Heart left ventricle (tissue), 16 donors: ENCODE measurements at places on chromosomes 11 and 22.

GRCh38 chr11:122816761-122817520 is 21.4 kb upstream of the CRTAM start:
- H3K27me3 ChIP-seq = no peaks in the 10 kb centered on the region
- no peaks in the 10 kb centered on the region for H3K4me1 ChIP-seq
- DNase-seq = no peak
- no peaks in the 10 kb centered on the region for H3K36me3 ChIP-seq

GRCh38 chr11:96385187-96385586 is 4.5 kb downstream of the CCDC82 start:
- no peaks in the 10 kb centered on the region for H3K4me1 ChIP-seq
- no peak overlapping the region for H3K4me3 ChIP-seq
- peaks cover 45% of the 10 kb centered on the region for H3K36me3 ChIP-seq
- no peak overlapping the region for H3K27ac ChIP-seq
- H3K27me3 ChIP-seq = no peaks in the 10 kb centered on the region

DNA sequence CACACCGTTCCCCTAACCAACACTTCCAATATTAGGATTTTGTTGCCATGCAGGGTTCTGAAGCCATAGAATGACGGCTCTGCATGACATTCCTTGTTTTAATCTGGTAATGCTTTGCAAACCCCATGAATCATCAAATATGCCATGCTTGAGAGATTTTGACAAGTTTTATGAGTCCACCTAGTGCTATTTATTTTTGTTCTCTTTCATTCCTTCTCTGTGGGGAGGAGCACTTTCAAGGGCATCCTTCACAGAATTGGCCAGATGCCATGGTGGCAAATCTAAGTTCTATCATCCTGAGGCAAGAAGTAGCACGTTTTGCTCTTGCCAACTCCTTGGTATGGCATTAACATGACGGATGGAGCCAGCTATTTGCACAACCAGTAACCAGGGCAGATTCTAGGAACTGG is 268.4 kb downstream of the FAM76B start:
- DNase-seq = no peak
- H3K4me1 ChIP-seq = no peaks in the 10 kb centered on the region
- no peaks in the 10 kb centered on the region for H3K36me3 ChIP-seq

DNA sequence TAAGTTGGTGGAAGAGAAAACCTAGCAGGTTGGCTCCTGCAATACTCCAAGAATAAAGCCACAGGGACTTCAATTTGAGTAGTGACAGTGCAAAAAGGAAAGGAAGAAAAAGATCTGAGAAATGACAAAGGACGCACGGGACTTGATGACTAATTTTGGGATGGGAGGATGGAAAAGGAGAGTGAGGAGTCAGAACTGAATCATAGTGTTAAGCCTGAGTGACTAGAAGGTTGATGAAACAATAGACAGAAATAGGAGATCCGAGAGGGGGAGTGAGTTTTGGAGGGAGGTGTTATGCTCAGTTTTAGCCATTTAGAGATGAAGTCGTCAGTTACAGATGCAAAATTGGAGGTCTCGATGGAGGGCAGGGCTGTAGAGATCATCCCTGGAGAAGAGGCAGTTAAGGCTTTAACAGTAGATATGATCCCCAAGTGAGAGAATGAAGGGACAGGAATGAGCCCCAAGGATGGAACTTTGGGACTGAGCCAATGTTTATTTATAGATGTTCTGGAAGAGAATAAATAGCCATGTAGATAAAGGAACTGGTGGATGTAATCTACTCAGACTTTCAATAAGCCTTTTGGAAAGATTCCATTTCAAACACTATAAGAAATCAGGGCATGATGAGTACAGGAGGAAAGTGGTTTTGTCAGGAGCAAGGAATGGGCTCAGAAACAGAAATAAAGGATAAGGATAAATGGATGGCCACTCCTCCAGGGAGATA is 108.9 kb upstream of the NCAM1 start:
- H3K4me3 ChIP-seq = no peak overlapping the region
- no peaks in the 10 kb centered on the region for H3K27me3 ChIP-seq
- no peaks in the 10 kb centered on the region for H3K36me3 ChIP-seq
- DNase-seq = no peak

DNA sequence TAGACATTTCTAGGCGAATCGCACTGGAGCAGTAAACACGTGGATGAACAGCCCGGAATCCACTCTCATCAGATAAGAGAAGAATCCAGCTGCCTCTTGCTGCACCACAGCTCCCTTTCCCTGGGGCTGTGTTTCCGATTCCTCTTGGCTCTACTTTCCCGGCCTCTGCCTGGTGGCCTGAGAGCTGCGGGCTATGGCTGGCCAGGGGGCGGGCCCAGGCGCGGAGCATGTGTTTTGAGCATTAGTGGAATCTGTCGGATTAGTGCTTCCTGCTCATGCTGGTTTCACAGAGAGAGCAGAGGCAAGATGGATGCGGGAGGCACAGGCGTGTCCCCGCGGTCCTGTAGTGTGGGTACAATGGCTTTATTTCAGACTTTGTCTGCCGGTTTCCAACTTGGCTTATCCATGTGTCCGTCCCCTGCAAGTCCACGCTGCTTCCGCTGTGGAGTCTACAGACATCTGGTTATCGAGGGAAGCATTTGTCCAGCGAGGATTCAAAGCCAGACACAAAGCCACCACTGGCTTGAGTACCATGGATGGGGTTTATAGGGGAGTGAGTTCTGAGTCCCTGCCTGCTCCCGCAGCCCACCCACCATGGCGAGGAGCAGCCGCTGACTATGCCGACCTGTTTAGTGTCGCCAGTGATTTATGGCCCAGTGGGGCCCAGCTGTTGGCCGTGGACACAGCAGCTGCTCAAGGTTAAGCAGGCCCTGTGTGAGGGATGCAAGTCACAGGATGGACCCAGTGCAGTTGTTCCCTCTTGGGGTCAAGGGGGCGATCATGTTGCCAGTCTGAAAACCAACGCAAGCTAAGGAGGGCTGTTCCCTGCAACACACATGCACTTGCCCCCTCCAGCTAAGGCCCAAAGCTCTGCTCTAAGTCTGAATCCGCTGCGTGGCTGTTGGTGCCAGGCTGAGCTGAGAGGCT is 43.3 kb upstream of the EP300 start:
- H3K27me3 ChIP-seq = no peaks in the 10 kb centered on the region
- no peaks in the 10 kb centered on the region for H3K36me3 ChIP-seq
- peaks cover 15% of the 10 kb centered on the region for H3K4me1 ChIP-seq

DNA sequence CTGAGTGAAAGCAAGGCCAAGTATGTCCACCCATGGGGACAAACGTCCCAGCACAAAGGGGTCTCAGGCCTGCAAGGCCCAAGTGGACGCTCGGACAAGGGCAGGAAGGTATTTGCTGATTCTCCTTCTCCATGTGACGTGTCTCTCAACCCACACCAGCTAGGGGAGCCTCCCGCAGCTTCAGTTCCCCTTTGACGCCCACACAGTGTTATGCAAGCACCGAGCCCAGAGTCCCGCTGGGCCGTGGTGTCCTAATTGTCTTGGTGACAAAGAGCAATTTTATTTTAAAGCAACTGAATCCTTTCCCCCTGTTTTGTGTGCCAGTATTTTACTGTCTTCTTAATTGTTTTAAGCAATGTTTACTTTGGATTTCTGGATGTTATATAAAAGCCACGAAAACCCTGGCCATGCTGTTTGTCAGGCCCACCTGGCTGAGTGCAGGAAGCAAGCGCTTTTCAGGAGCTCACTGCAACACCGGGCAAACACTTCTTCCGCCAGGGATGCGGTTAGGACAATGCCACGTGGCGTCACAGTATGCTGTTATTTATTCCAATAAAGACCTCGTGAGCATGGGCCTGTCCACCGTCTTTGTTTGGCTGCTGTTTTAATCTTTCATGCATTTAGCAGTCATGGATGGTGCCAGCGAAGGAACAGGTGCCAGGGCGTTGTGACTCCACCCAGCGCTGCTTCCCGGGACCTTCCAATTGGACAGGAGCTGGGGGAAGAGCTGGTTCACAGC is 8.2 kb upstream of the PARVG start:
- no peak overlapping the region for H3K4me3 ChIP-seq
- H3K27me3 ChIP-seq = no peaks in the 10 kb centered on the region
- H3K36me3 ChIP-seq = peaks cover 23% of the 10 kb centered on the region

DNA sequence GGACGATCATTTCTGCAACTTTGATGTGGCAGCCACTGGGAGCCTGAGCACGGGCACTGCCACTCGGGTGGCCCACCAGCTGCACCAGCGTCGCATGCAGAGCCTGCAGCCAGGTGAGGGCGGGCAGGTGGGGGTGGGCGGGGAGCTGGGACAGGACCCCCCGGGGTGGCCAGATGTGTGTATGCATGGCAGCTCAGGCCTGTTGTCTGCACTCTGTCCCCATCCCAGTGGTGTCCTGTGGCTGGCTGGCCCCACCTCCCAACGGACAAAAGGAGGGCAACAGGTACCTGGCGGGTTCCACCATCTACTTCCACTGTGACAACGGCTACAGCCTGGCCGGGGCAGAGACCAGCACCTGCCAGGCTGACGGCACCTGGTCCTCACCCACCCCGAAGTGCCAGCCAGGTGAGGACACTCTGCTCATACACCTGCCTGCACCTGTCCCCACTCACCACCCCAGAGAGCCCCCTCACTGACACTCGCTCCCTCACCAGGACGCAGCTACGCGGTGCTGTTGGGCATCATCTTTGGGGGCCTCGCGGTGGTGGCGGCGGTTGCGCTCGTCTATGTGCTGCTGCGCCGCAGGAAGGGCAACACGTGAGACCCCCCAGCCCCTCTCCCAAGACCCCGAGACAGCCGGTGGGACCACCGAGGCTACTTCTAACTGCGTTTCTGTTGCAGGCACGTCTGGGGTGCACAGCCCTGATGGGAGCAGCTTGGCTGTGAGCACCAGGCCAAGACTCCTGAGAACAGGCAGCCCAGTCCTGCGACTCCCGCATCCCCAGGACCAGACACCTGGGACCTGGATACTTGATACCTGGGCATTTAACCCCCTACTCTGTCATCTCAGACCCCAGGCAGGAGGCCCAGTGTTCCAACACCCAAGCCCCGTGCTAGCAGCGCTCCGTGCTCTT is 6.7 kb downstream of the SUSD2 start:
- H3K4me1 ChIP-seq = peaks cover 20% of the 10 kb centered on the region
- DNase-seq = peak; percentile 18
- no peak overlapping the region for H3K4me3 ChIP-seq

- no peak overlapping the region for H3K4me3 ChIP-seq
- no peak overlapping the region for H3K27ac ChIP-seq
- H3K4me1 ChIP-seq = no peaks in the 10 kb centered on the region
- H3K36me3 ChIP-seq = no peaks in the 10 kb centered on the region
- no peak for DNase-seq
- H3K27me3 ChIP-seq = no peaks in the 10 kb centered on the region
Measured at GRCh38 chr22:22425356-22425755, 83.2 kb downstream of the ZNF280B start.

GRCh38 chr11:65844231-65844872 is 10.6 kb downstream of the SNX32 start:
- no peaks in the 10 kb centered on the region for H3K27me3 ChIP-seq
- H3K4me3 ChIP-seq = no peak overlapping the region
- H3K4me1 ChIP-seq = no peaks in the 10 kb centered on the region
- H3K36me3 ChIP-seq = no peaks in the 10 kb centered on the region
- H3K27ac ChIP-seq = no peak overlapping the region

DNA sequence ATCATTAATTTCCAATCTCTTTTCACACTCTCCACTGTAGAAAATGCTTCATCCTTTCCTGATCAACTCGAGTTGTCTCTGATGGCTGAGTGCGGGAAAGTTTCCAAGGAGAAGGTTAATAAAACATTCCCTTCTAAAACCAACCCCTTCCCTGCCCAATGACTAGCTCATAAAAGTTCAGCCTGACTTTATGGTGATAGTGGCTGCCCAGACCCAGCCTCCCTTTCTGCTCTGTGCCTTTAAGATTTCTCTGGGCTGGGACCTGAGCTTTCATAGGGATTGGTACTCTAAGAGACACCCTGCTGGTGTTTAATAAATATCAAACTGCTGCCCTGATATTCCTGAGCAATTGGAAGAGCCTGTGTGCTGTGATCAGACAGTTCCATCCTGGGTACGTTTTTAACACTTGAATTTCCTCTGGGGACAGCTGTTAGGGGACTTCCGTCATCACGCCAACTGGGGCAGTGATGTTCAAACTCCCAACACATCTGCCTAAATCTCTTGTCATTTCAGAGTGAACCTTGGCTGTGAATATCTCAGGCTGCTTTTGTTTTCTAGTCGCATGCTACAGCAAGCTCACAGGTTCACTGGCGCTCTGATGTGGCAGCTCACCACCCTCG is 195.0 kb upstream of the KIRREL3 start:
- no peak overlapping the region for H3K4me3 ChIP-seq
- H3K4me1 ChIP-seq = no peaks in the 10 kb centered on the region
- H3K36me3 ChIP-seq = no peaks in the 10 kb centered on the region
- no peak for DNase-seq
- H3K27me3 ChIP-seq = no peaks in the 10 kb centered on the region

DNA sequence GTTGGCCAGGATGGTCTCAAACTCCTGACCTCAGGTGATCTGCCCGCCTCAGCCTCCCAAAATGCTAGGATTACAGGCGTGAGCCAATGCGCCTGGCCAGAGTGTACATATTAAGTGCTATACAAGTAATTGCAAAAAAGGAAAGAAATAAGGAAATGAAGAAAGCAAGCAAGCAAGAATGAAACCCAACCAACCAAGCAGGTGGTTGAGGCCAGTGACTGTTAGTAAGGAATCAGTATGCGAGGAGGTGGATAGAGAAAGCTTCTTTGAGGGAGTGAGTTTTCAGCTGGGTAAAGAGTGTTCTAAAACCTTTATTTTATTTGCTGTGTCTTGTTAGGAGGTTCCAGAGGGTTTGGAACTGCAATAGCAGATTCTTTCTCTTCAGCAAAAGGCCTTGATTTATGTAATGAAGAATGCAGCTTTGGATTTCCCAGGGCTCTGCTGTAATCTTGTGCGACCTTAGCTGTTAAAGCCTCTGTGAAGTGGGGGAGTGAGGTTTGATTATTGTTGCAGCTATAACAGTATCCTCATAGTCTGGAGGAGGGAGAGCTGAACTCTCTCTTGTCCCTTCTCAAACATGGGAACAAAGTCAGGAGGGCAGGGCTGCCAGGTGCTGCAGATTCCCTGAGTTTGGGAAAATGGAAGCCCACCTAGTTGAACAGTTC is 5.7 kb downstream of the AMPD3 start:
- H3K27ac ChIP-seq = no peak overlapping the region
- DNase-seq = no peak
- H3K27me3 ChIP-seq = no peaks in the 10 kb centered on the region
- H3K36me3 ChIP-seq = no peaks in the 10 kb centered on the region

GRCh38 chr11:113234888-113235287 is 79.5 kb upstream of the TTC12 start:
- H3K27me3 ChIP-seq = no peaks in the 10 kb centered on the region
- H3K4me1 ChIP-seq = no peaks in the 10 kb centered on the region
- H3K36me3 ChIP-seq = peaks cover 22% of the 10 kb centered on the region
- DNase-seq = no peak

- no peaks in the 10 kb centered on the region for H3K27me3 ChIP-seq
- peaks cover 14% of the 10 kb centered on the region for H3K36me3 ChIP-seq
- H3K4me3 ChIP-seq = peak overlapping the region; percentile 28
- peak; percentile 84 for DNase-seq
- H3K27ac ChIP-seq = no peak overlapping the region
Measured at GRCh38 chr22:39534591-39535356, 2.2 kb upstream of the RPS19BP1 start.

- H3K27me3 ChIP-seq = no peaks in the 10 kb centered on the region
- H3K4me3 ChIP-seq = no peak overlapping the region
- no peak for DNase-seq
- H3K4me1 ChIP-seq = no peaks in the 10 kb centered on the region
- H3K27ac ChIP-seq = peak overlapping the region; percentile 65
Measured at GRCh38 chr11:125443767-125444311, 52.2 kb downstream of the FEZ1 start.

GRCh38 chr11:30128269-30128932 is 102.4 kb upstream of the FSHB start:
- H3K27me3 ChIP-seq = no peaks in the 10 kb centered on the region
- H3K4me3 ChIP-seq = no peak overlapping the region
- no peak for DNase-seq
